Activated T-cell treated with anti-CD3 and anti-CD28 coated beads, Interleukin-2, amount 50 U/mL, for 1 hour (primary cell): ENCODE measurements at places on chromosomes 11 and 22.

DNA sequence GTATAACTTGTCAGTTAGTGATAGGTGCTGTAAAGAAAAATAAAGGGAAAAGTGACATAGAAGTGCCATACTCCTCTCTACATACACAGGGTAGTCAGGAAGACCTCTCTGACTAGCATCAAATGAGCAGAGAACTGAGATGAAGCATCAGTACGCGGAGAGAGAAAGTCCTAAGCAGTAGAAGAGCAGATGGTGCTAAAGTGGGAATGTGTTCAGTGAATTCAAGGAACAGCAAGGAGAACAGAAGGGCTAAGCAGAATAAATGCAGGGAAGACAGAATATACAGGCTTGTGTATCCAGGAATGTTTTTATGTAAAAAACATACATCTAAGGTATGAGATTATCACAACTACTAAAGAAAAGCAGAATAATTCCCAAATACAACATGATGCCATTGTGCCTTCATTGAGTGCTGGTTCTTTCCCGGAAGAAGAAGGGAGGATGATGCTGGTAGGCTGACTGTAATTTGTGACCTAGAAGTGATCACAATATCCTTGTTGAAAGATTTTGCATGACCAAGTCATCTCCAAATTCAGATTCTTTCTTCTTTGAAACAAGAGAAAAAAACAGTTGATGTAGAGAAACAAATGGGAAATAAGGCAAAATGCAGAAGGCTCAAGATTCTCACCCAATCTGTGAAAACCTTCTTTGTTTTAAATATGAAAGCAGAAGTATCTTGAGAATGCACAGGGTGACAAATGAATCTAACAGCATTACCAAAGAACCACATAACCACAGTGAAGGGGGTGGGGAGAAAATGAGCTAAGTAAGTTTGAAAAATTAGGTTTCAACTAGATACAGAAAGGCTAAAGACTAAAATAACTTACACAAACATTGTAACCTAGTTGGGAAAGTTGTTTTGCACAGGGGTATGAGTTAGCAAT lies 20.5 kb downstream of the MRE11 start:
- DNase-seq: no peak

DNA sequence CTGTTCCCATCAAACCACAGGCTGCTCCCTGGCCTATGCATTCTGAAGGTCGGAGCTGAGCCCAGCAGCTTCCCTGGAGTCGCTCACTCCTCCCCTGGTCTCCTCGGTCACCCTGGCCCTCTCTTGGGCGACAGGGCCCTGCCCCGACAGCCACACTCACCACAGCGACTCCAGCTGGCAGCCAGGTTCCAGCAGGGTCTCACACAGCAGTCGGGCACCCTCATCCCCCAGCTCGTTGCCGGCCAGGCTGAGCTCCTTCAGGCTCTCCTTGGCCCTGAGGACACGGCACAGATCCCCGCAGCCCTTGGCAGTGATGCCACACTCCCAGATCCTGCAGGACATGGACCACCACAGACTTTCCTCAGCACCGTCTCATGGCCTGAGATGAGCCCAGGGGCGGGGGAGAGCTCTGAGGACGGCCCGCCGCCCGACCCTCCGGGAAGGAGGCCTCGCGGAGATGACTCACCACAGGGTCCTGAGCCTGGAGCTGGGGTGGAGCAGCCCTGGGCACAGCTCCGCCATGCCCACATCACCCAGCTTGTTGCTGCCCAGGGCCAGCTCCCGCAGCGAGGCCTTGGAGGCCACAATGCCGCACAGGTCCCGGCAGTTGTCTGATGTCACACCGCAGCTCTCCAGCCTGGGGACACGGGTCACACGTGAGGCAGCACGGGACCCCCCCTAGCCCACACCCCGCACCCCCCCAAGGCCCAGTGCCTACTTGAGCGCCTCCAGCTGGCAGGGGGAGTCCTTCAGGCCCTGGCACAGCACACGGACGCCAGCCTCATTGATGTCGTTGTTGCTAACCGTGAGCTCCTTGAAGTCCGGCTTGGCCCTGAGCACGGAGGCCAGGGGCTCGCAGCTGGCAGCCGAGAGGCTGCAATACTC lies 8.5 kb downstream of the RNH1 start:
- no peak for DNase-seq

GRCh38 chr11:34331329-34331728 lies 26.5 kb downstream of the ABTB2 start:
- DNase-seq: no peak

DNA sequence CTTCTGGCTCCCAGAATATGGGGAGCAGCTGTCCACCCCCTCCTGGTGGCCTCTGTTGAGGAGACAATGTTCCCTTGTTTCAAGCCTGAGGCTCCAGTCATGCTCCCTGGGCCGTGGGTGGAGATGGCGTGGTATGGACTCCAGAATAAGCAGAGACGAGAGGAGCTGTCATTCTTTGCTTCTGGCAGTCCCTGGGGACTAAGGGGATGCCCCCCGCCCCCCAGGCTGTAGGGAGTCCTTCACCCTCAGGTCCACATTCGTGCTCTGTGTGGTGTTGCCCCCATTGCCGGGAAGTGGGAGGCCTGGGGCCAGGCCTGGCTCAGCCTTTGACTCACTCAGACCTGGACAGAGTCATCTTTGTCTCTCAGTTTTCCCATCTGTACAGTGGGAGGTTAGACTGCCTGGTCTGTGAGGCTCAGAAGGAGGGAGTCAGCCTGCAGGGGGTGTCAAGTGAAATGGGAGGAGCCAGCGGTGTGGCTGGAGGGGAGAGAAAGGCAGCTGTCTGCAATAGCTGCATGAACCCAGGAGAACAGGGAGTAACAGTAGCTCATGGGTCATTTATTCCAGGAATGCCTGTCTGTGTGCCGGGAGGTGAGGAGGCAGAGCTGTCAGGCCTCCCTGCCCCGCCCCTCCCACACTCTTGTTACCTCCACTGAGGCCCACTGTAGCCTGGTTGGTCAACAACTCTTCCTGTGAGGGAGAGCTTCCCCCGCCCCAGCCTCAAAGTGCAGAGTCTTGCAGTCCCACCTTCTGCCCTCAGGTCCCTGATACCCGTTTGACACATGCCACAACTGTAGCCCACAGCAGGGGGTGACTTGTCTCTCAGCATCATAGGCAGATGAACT lies 6.3 kb downstream of the ARHGEF17 start:
- DNase-seq: no peak

- no peak for DNase-seq
Measured at GRCh38 chr11:34423300-34423699, 15.4 kb upstream of the CAT start.

- no peak for DNase-seq
Measured at GRCh38 chr22:38138961-38139360, 28.5 kb upstream of the BAIAP2L2 start.

GRCh38 chr11:81792416-81792815 lies 941.2 kb downstream of the FAM181B start:
- DNase-seq: no peak

DNA sequence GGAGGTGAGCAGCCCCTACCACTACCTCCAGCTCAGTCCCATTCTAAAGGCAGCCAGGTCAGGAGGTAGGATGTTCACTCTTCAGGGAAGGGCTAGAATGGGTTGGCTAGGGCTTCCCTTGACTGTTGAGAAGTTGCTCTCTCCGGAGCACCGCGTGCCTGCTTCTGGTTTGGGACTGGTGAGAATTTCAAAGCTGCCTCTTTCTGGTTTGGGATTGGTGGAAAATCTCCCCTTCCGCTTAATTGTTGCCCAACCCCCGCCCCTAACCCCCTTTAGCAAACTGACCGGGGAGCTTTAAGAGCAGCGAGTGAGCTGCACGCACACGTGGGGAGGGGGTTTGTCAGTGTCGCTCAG lies 686 bp downstream of the USP2 start:
- no peak for DNase-seq

GRCh38 chr22:40520562-40520961 lies 116.0 kb downstream of the MRTFA start:
- no peak for DNase-seq

DNA sequence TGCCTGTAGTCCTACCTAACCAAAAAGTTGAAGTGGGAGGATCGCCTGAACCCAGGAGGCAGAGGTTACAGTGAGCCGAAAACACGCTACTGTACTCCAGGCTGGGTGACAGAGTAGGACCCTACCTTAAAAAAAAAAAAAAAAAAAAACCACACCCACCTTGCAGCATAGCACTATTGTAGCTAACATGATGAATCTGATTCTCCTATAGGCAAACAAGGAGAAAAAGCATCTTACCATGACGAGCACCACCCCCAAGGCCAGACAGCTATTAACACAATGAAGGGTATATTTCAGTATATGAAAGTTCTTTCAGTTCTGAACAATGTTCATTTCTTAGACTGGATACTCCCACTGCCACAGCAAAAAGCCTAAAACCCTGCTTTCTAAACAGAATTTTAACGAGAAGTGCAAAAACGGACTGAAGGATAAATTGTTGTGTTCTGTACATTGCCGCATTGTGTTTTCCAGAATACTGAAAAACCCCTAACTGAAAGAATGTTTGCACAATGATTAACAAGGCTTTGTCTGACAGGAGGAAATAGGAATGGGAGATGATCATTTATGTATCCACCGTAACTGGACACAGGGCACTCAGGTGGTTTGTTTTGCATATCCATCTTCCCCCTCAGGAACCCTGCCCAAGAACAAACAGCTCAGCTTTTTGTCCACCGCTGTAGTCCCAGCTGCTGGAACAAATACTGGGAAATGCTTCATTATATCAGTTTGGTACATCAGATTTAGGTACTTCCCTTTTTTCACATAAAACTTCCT lies 8.9 kb downstream of the PISD start:
- no peak for DNase-seq

- no peak for DNase-seq
Measured at GRCh38 chr11:15153231-15153630, 38.5 kb downstream of the INSC start.

DNA sequence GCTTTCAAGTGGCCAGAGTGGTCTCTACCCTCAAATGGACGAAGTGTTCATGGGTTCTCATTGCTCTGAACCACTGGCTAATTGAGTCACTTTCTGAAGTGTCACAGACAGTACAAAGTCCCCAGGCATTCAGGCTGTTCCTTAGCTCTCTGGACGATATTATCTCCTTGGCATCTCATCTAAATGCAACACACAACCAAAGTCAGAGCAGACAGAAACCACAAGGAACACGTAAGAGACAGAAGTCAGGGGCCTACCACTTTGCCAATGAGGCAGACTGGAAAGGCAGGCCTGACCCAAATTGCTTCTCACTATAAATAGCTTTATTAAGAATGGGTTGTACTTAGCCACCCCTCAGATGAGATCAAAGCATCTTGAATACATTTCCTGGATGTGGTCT lies 29.0 kb upstream of the LDLRAD3 start:
- DNase-seq: no peak
